ENCODE measurements at places on chromosomes 11 and 22.
A peak's percentile ranks its signal among the peaks of the same experiment; 100 is the strongest.

DNA sequence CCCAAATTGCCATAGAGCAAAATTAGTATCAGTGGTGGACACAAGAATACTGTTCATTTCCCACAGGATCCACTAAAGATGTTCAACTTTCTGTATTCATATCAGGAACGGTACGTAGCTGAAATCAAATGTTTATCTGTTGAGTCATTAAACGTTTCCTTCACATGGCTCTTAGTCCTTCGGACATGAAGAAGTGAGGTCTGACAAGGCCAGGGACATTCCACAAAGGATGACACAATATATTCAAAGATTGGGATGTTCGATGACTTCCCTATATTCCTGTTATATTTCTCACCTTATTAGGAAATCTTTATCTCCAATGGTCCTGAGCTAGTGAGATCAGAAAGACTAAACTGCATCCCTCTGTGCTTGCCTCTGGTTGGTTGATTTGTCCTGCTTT is 129.0 kb downstream of the ETS1 start:
- DNase-seq: no peak

DNA sequence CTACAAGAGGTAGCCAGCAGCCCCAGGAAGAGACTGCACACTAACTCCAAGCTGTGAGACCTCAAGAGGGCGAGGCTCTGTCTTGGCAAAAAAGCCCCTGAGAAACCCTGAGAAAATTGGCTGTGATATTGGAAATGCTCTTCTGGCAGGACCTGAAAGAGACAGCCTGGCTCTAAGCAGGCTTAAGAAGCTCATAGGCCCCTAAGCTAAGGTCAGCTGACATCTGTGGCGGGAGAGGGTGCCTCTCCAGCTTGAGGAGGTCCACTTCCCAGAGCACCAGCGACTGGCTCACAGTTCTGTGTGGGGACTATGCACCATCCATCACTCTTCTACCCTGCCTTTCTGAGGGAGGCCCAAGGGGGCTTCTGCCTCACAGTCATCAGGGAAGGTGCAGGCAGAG is 12.4 kb downstream of the PLEKHA7 start:
- no peak for DNase-seq

DNA sequence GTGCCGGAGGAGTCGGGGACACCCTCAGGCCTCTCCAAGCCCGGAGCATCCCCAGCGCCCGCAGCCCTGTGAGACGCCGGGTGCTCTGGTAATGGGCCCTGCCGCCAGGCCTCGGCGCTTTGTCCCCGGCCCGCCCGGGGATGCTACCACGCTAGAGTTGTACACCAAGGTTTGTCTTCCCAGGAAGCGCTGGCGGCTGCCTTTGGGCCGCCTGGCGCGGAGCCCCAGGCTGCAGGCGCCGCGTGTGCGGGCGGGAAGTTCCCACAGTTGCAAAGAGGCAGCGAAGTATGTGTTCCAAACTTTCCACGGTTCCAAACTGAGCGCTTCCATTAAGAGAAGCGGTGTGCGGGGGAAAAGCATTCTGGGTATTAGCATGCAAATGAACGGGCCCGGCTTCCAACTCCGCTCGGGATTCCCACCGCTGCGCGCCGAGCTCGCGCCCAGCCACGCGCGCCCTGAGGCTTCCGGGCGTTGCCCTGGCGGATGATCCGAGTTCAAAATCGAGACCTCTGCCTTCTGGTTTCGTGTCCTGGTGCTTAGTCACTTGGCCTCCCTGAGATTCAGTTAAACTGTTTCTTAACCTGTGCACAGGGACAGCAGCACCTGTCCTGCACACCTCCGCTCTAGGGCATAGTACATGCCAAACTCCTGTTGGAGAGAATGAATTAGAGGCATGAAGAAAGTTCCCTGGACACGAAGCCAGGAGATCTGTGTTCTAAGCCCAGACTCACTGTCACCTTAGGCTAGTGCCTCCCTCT is 1.3 kb upstream of the PATZ1 start:
- DNase-seq: peak; percentile 28

DNA sequence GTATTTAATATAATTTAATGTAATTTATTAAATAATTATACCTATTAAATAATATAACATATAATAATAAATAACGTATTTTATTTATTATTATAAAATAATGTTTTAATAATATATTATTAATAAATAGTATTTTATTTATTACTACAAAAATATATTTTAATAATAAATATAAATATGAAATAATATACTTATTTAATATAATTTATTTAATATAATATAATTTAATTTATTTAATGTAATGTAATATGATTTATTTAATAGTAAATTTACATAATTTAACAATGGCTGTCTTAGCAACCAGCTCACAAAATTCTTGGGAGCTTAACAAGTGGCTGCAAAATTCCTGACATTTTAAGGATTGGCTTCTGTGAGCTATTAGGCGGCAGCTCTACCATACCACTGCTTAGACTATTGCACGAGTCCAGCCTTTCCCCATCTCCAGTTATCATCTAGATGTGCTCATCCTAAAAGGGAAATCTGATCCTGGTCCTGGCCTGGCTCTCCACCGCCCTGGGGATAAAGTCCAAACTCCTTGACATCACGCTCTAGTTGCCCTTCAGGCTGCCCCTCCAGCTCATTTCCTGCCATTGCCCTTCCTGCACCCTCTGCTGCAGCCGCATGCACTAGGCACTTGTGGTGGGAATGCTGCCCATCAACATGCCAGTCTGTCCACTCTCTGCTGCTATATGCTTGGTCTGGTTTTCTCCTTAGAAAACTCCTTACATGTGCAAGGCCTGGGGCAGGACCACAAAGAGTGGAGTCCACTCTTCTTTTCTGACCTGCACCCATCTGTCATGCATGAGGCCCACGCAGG is 9.8 kb downstream of the MMP20 start:
- DNase-seq: no peak

DNA sequence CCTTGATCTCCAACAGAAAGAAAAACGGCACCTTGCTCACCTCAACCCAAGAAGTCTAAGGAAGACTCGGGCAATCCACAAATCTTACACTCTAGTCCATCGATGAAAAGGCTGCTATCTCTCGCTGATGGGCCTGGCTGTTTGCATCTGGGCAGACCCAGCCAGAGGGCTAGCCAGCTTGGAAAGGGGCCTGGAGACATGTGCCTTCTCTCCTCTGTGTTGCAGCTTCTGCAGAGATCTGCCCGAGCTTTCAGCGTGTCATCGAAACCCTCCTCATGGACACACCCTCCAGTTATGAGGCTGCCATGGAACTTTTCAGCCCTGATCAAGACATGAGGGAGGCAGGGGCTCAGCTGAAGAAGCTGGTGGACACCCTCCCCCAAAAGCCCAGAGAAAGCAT is 3.2 kb downstream of the SCGB1A1 start:
- no peak for DNase-seq

DNA sequence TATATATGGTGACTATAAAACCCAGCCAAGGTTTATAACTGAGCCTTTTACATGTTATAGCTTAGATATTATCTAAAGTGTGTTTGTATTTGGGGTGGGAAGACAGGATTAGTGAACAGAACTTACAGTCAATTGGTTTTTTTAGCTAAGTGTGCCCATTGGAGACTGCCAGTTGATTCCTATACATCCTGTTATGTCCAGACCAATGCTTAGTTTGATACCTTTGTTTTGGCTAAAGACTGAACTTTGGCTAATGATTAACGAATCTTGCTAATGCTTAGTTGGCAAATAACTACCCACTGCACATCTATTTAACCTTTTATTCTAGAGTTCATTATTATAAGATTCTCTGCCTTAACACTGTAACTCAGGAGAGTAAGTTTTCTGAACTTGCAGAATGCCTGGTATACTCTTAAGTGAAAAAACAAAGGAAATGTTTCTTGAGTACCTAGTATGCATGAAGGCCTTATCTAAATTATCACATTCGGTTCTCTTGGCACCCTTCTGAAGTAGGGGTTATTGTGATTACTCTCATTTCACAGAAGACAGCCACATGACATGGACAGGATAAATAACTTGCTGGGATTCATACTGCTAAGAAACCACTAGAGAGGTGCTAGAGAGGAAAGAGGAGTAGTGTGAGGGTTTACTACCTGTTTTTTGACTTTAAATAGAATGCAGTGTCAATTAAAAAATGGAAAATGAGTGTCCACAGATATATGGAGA is 54.0 kb downstream of the KREMEN1 start:
- DNase-seq: no peak

DNA sequence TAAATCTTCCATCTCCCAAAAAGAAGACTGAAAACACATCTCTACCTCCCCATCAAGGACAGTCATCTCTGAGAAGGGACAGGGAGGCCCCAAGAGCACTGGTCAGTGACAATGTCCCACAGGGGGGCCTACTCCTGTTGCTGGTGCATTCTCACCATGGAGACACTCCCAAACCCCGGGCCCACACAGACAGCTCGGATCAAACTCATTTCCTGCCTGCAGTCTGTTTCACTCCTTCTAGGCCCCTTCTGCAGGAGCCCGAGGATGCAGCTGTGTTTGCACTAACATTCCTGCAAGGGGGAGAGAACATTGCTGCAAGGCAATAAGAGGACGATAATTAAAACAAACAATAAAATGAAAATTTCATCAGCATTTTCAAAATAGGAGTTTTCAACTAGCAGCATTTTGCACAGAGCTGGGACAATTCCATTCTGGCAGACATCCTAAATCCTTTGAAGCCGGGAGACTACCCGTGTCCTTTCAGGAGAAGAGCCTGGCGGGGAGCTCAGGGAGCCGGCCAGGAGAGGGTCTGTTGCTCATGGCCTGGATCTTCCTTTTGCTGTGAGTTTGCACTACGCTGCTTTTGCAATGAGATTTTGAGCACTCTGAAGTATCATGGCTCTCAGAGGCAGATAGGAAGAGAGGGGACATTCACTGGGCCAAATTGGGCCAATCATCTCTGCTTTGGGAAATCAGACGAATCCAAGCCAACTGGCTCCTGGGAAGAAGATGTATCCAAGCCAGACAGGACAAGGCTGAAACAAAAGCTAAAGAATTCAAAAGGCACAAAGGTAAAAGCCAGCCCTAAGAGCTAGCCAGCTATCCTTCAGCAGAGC is 33.2 kb downstream of the SPATA19 start:
- DNase-seq: no peak

GRCh38 chr11:130001461-130002351 is 929 bp downstream of the PRDM10 start:
- DNase-seq: peak; percentile 38

DNA sequence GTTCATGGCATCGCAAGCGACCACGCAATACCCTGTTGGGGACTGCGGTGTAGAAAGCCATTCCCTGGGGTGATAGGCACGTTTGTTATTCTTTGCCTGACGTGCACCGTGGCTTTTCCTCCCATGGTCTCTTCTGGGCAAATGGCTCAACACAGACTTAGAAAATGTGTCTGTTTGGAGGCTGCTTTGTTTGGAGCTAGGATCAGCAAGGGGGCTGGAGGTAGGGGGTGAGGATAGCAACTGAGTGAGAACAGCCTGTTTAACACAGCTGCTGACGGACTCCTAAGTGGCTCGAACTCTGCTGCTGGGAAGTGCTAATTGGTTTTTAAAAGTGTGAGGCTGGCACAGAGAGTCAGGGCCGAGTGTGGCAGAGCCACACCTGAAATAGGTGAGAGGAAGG is 16.1 kb upstream of the CHRM4 start:
- no peak for DNase-seq

DNA sequence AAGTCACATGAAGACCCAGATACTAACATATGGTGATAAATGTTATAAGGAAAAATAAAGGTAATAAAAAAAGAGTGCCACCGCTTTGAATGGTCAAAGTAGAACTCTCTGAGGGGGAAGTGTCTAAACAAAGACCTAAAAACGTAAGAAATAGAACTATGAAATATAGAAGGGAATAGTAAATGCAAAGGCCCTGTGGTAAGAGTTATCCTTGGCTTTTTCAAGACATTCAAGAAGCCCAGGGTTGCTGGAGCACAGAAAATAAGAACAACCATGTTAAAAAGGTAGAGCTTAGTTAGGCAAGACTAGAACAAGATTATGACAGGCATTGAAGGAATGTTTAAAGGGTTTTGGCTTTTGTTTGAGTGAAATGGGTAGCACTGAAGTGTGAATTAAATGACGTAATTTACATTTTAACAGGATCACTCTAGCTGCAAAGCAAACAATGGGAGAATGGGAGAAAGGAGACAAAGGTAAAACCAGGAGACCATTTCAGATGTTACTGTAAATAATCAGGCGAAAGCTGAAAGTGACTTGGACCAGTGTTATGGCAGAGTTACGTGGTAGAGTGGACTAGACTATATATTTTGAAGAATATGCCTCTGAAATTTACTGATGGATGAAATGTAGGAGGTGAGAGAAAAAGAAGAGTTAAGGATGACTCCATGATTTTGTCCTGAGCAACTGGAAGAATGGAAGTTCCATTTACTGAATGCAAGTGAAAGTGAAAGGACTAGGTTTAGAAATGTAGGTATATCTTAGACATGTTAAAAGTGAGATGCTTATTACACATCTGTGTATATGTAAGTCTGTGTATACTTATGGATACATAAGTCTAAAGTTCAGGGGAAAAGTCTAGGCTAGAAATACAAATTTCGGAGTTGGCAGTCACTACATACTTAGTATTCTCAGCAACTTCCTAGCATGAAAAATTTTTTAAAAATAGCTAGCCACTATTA is 28.5 kb downstream of the BTBD10 start:
- no peak for DNase-seq

DNA sequence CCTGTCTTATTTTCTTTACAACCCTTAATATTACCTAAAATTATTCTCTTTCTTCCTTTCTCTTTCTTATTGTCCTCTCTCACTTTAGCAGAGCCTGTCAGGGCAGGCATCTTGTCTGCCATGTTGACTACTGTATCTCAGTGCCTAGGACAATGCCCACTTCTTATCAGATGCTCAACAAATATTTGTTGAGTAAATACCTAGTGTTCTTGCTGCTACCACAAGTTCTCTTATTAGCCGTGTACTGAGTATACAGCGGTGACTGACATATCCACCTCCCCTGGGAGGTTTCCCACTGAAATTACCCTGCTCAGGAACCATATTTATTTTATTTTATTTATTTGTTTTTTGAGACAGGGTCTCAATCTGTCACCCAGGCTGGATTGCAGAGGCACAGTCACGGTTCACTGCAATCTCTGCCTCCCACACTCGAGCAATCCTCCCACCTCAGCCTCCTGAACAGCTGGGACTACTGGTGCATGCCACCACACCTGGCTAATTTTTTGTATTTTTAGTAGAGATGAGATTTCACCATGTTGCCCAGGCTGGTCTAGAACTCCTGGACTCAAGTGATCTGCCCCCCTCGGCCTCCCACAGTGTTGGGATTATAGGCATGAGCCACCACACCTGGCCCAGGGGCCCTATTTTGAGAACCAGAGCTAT is 6.7 kb downstream of the HPX start:
- DNase-seq: no peak

DNA sequence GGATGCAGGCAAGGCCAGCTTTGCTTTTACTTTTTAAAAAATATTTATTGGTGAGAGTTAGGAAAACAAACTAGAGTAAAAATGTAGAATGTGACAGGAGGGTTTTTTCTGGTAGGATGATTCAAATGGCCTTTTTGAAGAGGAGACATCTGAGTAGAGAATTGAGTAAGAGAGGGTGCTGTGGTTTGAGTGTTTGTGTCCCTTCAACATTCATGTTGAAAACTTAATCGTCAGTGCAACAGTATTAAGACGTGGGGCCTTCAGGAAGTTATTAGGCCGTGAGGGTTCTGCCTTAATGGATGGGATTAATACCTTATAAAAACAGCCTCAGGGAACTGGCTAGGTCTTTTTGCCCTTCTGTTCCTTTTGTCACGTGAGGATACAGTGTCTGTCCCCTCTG is 288.8 kb upstream of the C11orf87 start:
- DNase-seq: no peak

GRCh38 chr11:44957776-44958564 is 7.3 kb upstream of the TP53I11 start:
- DNase-seq: no peak

Data from activated naive CD4-positive, alpha-beta T cell (primary cell).